ENCODE measurements at places on chromosomes 6 and 20. TPM values are rescaled to one million over a fixed set of nuclear protein-coding genes. Genes with fewer than 3 reads are reported as not detected.

DIDO1 gene
- total RNA-seq = 44.0 TPM

FRK gene
- total RNA-seq = 1.0 TPM

TNFRSF21 gene
- total RNA-seq = 0.26 TPM

RIPOR3 gene
- 0.76 TPM for total RNA-seq

PRSS35 gene
- 2.9 TPM for total RNA-seq

C6orf132 gene
- 3.8 TPM for total RNA-seq

SLC26A8 gene
- total RNA-seq = not detected

LINC00237 gene
- not detected for total RNA-seq

SESN1 gene
- total RNA-seq = 20.9 TPM

SLC52A3 gene
- total RNA-seq = not detected

BPIFB4 gene
- total RNA-seq = not detected

ADGB gene
- not detected for total RNA-seq

SLC44A4 gene
- 0.22 TPM for total RNA-seq

GFOD1 gene
- total RNA-seq = 3.3 TPM

TRIM10 gene
- not detected for total RNA-seq

PNLDC1 gene
- 0.65 TPM for total RNA-seq

PAX1 gene
- total RNA-seq = not detected

NOX3 gene
- total RNA-seq = not detected

BTNL2 gene
- total RNA-seq = not detected

LY6G5B gene
- 4.8 TPM for total RNA-seq

BMP6 gene
- 4.2 TPM for total RNA-seq

COL21A1 gene
- 1.0 TPM for total RNA-seq

PTCRA gene
- total RNA-seq = not detected

GNMT gene
- not detected for total RNA-seq

DXO gene
- total RNA-seq = 11.6 TPM

LAMA4 gene
- total RNA-seq = 536 TPM

MROH8 gene
- 6.4 TPM for total RNA-seq

MACROD2 gene
- 2.4 TPM for total RNA-seq

C6orf15 gene
- total RNA-seq = not detected

SLC22A23 gene
- 8.8 TPM for total RNA-seq

FOXO3 gene
- 68.5 TPM for total RNA-seq
